NCI-H1930 (cell line): ENCODE measurements at places on chromosomes 2 and 18.

- no peak for DNase-seq
Observed at GRCh38 chr2:10220902-10221391, 81.8 kb upstream of the HPCAL1 start.

GRCh38 chr18:59268127-59268720 lies 5.0 kb downstream of the RAX start:
- DNase-seq, result no peak

GRCh38 chr2:159249990-159250715 lies 36.4 kb downstream of the WDSUB1 start:
- no peak for DNase-seq

- no peak for DNase-seq
Observed at GRCh38 chr18:22594155-22594690, 176.5 kb upstream of the CTAGE1 start.

DNA sequence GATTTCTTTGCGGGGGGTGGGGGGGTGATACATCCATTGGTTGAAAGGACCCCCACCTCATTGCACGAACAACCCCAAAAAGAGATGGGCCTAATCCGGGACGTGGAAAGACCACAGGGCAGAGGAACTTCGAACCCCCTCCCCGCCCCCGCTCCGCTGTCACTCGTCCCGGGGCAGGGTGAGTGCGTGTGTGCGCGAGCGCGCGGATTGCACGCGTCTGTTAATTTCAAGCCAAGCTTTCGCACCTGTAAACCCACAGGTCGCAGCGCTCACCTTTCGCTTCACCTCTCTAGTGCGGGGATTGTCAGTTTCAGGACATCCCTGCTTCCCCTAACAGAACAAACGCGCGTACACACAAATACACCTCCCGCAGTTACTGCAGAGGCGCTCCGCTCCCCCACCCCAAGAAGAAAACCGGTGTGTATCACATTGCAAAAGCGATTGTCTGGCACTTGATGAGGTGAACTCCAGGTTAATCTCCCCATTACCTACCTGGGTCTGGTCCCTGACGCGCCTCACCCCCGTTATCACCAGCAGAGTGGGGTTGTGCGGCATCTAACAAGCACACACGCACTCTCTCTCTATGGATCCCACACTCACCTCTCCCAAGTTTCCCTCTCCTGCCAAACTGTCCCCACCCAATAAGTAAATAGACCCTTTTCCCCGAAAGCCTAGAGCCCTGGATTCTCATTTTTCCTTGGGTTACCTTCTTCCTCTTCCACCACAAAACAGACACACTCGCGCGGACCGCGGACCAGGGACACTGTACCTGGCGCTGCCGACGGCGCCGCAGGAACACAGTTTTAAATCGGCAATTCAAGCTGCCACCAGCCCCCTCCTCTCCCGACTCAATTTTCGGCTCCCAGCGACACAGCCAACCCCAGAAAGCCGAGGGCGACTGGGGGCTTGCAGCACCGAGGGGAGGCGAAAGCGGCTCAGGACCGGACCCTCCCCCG lies 1.0 kb downstream of the CYP26B1 start:
- DNase-seq, result no peak

DNA sequence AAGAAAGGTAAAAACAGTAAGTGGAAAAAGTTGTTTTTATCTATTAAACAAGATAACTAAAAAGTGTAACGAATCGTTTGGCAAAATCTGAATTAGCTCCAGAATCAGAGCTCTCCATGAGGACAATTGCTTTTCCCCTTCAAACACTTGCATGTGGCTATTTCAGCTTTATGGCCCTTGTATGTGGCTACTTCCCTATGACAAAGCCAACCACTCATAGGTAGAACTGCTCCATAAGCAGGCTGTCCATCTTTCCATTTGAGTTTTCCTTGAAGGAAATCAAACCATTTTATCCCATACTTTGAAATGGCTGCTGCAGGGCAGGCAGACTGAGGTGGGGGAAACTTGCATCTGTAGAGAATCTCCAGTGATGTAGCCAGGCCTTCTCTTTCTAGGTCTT lies 445.5 kb upstream of the ID2 start:
- no peak for DNase-seq

- DNase-seq, result no peak
Observed at GRCh38 chr2:169965495-169965894, 138.2 kb downstream of the UBR3 start.

DNA sequence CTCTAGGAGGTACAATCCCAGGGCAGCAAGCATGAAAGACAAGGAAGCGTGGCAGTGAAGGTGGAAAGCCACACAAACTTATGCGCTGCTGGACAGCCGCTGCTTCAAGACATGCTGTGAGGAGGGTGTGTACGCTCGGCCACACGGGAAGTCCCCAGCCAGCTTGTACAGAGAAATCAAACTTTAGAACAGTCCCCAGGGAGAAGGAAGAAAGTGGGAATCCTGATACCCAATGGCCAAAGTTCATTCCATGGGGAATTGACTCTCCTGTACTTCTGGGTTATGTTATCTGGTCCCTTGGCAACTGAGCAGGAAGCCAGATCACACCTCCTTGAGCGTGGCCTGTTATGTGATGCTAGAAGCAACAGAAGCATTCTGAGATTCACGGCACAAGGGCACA lies 86.1 kb upstream of the BOD1L2 start:
- DNase-seq, result no peak

DNA sequence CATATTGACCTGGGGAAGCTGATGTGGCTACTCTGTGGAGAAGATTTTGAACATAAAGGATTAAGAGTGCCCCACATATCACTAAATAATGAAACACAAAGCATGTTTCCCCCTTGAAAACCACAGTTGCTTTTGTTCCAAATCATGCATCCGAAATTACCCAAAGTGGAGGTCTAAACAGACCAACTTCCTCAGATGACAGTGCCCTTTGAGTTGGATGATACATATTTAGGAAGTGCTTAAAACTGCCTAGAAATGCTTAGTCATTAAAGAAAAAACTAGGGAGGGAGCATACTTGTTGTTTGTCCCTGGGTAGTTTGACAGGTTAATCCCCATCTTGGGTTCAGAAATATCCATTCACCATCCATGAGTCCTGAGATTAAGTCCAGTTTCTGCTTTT lies 1070.3 kb downstream of the SUCLG1 start:
- no peak for DNase-seq
